ENCODE measurements at places on chromosomes 5 and 9.

- no peak for DNase-seq
These were observed 19.4 kb downstream of the ENHO start for GRCh38 chr9:34503406-34503805.

DNA sequence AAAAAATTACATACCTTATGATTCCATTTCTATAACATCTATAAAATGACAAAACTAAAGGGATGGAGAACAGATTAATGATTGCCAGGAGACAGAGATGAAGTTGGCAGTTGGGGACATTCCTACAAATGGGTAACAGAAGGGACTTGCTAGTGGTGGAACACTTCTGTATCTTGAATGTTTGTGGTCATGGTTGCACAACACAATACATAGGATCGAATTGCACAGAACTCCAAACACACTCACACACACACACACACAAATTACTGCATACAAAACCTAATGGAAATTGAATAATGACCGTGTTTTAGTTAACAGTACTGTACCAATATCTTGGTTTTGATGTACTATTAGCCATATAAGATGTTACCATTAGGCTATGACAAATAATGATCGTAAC is 330.7 kb upstream of the POU5F2 start:
- DNase-seq = no peak

DNA sequence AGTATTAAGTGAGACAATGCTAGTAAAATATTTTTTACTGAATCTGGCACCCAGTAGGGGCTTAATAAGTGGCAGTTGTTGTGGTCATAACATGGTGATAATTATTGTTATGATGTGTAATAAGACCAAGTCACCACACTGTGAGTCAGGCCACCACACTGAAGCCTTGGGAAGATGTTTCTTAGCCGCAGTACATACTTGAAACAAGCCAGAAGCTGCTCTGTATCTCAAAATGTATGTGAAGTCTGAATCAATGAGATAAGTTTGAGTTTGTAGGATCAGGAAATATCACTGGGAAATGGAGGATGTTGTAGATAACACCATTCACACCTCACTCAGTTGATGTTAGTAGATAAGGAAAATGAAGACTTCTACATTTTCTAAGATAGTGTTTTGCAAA is 51.3 kb upstream of the PTPN3 start:
- no peak for DNase-seq

DNA sequence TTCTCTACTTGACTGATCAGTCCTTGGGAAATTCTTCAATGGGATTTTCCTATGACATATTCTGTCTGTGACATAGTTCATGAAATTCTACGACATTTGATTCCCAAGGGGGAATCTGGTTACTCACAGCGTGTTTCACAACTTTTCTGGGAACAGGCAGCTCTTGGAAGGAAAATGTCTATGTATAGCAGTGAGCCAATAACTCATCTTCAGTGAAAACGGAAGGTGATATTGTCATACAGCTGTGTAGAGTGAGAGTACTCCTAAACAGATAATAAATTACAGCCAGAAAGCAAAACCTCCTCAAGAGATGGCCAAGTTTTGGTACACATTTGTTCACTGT is 91.4 kb downstream of the C9orf152 start:
- no peak for DNase-seq

- no peak for DNase-seq
These were observed 621 bp downstream of the AK6 start for GRCh38 chr5:69368458-69369339.

GRCh38 chr9:78035383-78035993 is 3.9 kb upstream of the GNAQ start:
- peak; percentile 38 for DNase-seq

DNA sequence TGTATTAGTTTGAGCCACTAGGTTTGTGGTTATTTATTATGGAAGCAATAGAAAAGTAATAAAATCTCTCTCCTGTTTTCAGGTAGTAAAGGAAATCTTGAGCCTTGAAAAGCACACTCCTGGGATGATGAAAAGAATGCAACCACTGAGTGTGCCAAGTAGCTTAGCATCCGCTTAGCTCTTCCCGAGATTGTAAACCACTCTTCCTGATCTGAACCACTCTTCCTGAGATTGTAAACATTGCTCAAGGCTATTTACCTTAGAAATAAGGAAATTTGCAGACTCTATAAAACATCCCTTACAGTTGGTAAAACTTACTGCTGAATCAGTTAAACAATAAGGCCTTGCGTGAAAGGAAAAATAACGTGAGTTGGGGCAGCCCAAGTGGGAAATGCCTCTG is 17.4 kb upstream of the IL33 start:
- no peak for DNase-seq

- DNase-seq = no peak
These were observed 91.4 kb downstream of the NSUN2 start for GRCh38 chr5:6541256-6542013.
